ENCODE measurements at places on chromosomes 3 and 15.

DNA sequence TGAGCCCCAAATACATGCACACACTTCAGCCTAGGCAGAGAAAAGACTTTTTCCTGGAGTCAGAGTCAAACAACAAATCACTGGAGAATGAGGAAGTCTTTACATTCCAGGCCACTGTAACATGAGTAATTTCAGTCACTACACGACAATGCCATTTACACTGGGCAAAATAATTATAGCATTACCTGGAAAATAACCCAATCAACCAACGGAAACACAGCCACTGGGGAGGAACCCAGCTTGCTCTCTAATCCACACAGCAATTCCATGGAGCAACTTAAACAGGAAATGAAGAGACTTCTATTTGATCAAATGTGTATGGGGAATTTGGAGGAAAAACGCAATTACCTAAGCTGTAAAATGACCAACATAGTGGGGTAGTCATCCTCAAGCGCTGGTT lies 15.2 kb downstream of the FSTL1 start:
- peak; percentile 70 for DNase-seq

DNA sequence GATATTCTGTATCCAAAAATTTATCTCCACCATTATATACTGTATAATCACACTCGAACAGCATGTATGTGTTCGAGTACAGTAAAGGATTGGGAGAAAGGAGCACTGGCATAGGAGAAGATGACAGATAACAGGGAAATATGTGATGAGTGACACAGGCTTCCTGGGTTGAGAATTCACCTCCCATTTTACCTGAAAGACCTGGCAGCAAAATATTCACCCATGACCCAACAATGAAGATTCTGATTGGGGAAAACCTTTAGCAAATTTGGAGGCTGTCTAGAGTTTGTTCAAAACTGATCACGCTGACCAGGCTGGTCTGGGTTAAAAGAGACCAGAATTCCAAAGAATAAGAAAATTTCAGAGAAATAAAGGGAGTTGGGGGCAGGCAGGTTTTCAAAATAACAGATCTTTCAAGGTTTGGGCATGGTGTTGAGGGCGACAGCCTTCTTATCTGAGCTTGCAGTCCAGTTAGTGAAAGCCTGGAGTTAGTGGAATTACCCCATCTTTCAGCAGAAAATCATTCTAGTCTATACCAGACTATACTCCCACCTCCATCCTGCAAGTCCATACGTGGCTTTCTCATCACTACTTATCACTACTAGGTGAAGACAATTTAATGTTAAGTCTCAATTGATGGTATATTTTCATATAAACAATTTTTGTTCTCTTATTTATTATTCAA lies 42.8 kb upstream of the RSL24D1 start:
- no peak for DNase-seq

GRCh38 chr3:130956721-130957120 lies 62.8 kb downstream of the ATP2C1 start:
- no peak for DNase-seq

GRCh38 chr3:130699765-130700164 lies 46.9 kb downstream of the PIK3R4 start:
- DNase-seq: no peak

DNA sequence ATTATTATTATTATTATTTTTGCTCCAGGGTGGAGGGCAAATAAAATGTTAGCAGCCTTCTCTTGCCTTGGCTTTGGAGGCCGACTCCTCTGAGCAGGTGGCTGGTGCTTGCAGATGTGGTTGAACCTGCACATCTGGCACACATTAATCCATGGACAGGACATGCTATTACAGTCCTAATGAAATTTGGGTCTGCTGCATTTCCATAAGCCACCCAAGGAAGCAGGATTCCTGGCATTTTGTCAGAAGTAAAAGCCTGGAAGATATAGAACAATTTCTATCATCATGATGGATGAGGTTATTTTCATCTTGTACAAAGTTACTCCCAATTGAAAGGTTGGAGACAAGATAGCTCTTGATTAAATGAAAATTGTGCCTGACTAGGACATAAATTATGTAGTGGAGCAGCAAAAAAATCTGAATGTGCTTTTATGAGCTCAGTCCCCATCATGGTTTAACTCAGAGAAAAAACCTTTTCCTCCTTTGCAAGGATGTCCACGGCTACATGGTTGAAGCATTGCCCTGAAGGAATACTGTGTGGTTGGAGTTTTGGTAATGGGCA lies 130.9 kb upstream of the RGMA start:
- no peak for DNase-seq

DNA sequence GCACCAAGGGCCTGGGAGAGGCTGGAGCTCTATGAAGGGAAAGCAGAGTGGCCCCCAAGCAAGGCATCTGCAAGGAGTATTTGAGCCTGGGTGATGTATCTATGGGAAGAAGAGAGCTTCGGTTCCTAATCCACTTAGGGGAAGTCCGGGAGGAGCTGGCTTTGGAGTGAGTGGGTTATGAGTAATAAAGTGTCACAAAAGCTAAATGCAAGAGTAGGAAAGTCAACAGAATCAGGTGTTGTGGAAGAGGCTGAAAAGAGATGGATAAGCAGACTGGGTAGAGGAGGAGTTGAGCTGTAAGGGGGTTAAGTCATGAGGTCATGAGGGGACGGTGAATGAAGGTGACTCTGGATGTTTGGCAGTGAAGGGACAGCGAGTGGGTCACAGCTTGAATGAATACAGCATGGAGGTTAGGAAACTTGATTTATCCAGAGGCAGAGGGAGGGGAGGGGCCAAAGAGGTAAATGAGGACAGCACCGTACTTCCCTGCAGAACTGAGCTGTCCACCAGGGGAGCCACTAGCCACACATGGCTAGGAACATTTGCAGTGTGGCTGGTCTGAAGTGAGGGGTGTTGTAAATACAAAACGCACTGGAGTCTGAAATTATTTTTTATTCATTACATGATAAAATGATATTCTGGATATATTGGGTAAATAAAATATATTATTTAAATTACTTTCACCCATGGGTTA lies 83.3 kb downstream of the ADCY5 start:
- DNase-seq: no peak

GRCh38 chr3:31878231-31878838 lies 102.7 kb downstream of the OSBPL10 start:
- DNase-seq: no peak

DNA sequence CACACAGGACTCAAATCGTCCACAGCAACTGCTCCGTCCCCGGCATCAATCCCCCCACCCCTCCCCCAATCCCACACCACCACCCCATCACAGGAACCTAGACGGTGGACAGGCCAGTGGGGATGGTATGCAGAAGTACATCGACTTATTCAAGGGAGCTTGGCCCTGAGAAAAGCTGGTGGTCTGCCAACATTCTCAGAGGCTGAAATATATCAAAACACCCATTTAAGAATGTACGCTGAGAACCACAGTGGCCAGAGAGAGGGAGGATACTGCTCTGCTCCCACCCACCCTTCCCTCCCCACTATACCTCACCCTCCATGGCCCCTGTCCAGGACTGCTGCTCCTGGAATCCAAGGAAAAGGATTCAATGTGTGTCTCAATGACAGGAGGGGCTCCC lies 12.4 kb upstream of the USP3 start:
- peak; percentile 77 for DNase-seq

- no peak for DNase-seq
These were observed 6.4 kb downstream of the SUCNR1 start for GRCh38 chr3:151879679-151880415.

DNA sequence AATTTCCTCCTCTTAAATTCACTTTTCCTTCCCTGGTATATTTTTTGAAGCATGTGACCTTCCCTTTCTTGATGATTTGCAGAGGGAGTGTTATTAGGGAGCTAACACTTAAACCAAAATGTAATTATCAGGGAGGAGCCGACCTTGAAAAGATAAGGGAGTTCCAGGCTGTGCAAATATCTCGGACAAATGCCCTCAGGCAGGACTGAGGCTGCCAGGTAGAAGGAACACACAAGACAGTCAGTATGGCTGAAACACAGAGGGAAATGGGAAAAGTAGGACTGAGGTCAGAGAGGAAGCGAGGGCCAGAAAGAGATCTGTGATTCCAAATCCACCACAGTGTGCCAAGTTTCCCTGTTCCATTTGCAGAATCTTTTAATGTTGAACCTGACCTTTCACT lies 221.0 kb downstream of the CNTN3 start:
- DNase-seq: no peak

DNA sequence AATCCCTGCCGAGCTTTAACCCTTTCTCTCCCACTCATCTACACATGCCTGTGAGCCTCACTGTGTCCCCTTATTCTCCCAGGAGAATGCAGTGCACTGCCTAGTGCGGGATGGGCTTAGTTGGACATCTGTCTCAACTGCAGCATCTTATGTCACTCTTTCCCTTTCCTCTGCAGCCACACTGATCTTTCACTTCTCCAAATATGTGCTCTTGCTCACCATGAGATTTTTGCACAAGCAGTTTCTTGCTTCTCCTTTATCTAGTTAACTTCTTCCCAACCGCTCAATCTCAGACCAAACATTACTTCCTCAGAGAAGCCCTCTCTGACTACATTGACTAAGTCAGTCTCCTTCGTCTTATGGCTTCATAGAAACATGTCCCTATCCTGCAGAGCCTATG lies 292.3 kb downstream of the KBTBD8 start:
- no peak for DNase-seq

DNA sequence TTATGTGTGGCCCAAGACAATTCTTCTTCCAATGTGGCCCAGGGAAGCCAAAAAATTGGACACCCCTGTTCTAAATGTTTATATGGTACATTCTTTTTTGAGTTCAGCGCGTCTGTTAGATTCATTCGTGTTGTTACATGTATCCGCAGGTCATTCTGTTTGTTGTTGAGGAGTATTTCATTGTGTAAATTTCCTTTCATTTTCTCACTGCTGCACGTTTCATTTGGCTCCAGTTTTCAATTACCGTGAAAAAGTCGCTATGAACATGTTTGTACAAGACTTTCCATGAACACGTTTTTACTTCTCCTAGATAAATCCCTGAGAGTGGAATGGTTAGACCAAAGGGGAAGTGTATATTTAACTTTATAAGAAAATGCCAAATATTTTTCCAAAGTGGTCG lies 7.5 kb upstream of the OPA1 start:
- DNase-seq: no peak

DNA sequence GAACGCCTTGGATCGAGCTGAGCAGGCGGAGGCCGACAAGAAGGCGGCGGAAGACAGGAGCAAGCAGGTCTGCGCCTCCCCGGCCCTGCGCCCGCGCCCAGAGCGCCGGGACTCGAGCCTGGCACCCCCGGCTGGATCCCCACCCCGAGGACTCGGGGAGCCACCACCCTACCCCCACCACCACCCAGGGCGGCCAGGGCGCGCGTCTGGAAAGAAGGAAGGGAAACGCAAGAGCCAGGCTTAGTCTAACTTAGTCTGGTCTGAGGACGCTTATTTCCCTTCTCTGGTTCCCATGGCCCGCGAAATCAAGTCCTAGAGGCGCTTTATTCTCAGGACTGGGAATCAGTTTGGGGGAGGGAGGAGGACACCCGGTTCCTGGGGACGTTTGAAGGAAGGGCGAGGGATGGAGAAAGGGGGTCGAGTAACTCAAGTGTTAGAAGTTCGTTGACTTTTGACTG lies 359 bp downstream of the TPM1 start:
- no peak for DNase-seq

DNA sequence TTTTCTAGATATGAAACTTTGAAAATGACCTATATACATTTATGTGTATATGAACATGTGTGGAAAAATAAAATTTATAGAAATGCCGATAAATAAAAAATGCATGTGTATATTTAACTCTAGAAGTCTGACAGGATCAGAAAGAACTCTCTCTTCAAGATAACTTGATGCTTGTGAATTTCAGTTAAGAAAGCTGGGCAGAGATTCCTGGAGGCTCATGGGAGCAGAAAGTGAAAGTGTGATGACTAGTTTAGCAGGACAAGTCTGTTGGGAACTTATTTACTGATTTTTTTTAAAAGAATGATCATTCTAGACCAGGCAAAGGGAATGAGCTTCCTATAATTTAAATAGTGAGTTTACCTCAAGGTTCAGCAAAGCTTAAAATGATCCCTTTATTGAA lies 81.5 kb upstream of the KCNAB1 start:
- no peak for DNase-seq

DNA sequence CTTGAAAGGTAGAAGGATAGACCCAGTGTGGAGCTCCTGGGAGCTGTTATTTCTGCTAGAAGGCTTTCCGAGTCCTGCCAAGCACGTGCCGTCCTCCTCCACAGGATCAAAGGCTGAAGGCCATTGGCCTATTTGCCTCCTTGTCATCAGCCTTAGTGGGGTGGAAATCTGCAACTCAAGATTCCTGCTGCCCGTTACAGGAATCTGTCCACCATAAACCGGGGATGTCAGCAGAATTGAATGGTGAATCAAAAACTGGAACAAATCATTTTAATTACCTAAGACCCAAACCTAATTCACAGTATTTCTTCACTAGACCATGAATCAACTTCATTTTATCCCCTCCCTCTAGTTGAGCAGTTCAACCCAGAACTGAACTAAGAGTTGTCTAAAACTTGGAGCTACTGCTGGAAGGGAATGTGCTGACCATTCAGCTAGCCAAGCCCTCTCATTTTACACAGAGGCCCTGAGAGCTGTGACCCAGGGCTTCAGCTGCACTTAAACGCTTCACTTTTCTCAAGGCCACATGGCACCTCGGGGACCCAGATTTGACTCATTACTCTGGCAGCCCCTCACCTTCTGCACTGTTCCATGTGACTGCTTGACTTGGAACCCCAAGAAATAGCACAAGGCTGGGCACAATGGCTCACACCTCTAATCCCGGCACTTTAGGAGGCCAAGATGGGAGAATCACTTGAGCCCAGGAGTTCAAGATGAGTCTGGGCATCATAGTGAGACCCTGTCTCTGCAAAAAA lies 36.8 kb upstream of the KIF23 start:
- DNase-seq: no peak

DNA sequence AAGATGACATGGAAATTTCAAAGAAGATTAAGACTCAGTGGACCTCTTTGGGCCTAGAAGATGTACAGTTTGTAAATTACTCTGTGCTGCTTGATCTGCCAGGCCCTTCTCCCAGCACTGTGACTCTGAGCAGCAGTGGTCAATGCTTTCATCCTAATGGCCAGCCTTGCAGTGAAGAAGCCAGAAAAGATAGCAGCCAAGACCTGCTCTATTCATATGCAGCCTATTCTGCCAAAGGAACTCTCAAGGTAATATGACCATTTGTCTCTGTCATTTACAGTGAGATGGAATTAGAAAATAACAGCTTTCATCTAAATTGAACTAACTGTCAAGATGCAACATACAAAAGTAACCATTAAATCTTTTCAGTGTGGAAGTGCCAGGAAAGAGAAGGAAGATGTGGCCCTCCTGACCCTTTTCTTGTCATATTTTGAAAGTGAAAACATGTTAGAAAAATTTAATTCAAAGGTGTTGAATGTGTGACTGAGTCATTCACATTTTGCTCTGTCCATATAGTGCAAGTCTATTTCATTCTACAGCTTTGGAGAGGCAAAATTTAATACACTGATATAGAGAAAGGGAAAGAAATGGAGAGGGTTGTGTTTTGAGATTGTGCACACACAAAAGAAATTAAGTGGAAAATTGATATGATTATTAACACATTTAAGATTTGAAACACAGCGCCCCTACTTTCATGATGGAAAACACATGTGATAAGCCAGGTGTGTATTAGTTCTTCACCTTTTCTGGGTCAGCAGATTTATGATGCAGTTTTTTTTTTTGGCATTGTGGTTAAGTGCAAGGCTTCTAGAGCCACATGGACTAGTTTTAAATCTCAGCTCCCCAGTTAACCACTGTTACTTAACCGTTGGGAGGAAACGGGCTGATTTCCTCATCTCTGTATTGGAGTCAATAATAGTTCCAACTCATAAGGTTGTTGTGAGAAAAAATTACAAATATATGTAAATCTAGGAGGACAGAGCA lies 375.1 kb downstream of the NAALADL2 start:
- no peak for DNase-seq

Measured in astrocyte of the spinal cord (primary cell).